Psoas muscle (tissue), 8 donors: ENCODE measurements at places on chromosomes 4 and X. TPM values are rescaled to one million over a fixed set of nuclear protein-coding genes. Genes with fewer than 3 reads are reported as not detected.

The PDGFRA gene
- total RNA-seq, result 32.6 TPM

The KIF4A gene
- total RNA-seq, result 0.15 TPM

The SHROOM4 gene
- total RNA-seq, result 11.2 TPM

The POLN gene
- 2.4 TPM for total RNA-seq

The TMEM255A gene
- 0.34 TPM for total RNA-seq

The FDCSP gene
- not detected for total RNA-seq

The ENPEP gene
- 4.1 TPM for total RNA-seq
